Activated CD8-positive, alpha-beta memory T cell treated with anti-CD3 and anti-CD28 coated beads, Interleukin-2, amount 10 ng/mL, durations not matched to agents 7 days and 5 days (primary cell): ENCODE measurements at places on chromosomes 7 and 10.
A peak's percentile ranks its signal among the peaks of the same experiment; 100 is the strongest.

GRCh38 chr10:88526501-88527105, 56.5 kb downstream of the RNLS start:
- DNase-seq = no peak

DNA sequence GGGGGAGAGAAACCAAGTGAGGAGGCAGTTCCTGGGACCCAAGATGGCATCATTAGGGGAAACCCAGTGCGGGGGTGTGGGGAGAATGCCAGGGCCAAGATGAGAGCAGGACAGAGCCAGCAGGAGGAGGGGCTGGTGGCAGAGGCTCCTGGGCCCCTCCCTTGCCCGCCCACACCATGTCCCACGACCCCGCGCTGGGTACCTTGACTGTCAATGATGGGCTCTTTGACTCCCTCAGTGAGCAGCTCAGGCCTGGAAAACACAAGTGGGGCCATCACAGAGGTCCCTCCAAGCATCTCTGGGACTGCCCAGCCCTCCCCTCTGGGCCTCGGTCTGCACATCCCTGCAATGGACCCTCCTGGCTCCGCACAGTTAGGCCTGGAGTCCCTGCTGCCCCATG, 75.4 kb downstream of the RABGEF1 start:
- DNase-seq = no peak

- peak; percentile 47 for DNase-seq
These were observed 36.5 kb downstream of the XPNPEP1 start for GRCh38 chr10:109886781-109887140.

GRCh38 chr7:98464558-98464940, 63.7 kb upstream of the BAIAP2L1 start:
- no peak for DNase-seq

- no peak for DNase-seq
These were observed 20.8 kb upstream of the PRTFDC1 start for GRCh38 chr10:24973163-24973562.

DNA sequence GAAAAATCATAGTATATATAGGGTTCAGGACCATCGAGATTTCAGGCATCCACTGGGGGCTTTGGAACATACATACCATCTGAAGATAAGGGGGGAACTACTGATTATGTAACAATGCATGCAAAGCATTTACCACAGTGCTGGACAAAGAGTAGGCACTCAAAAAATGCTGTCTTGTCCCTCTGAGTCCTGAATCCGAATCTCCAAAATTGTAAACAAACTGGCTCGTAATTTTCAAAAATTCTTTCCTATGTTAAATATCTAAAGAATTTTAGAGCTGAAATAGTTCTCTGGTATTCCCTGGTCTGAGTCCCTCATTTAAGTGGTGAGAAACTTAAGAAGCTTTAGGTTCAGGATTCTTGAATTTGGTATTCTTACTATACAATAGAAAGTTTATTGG, 167.8 kb upstream of the ASAH2 start:
- no peak for DNase-seq

GRCh38 chr7:92843034-92843760, 6.8 kb upstream of the CDK6 start:
- DNase-seq = no peak

- DNase-seq = no peak
These were observed 1006.5 kb downstream of the KCNMA1 start for GRCh38 chr10:76631036-76631670.

GRCh38 chr7:102040569-102040968, 223.1 kb downstream of the CUX1 start:
- DNase-seq = no peak

DNA sequence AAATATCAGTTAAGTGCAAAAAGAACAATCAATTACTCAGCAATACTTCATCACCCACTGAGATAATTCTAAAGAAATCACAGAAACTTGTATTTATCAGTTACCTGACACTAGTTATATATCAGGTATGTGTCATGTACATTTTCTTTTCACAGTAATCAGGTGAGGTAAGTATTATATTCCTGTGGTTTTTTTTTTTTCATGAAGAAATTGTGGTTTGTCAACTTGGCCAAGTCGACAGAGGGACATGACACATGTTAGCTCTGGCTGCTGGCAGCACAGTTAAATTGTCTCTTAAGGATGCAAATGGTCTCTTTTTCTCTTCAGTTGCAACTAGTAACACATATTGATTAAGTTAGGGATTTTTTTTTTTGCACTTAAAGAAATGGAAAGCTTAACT, 13.7 kb upstream of the GPR141 start:
- DNase-seq = no peak

DNA sequence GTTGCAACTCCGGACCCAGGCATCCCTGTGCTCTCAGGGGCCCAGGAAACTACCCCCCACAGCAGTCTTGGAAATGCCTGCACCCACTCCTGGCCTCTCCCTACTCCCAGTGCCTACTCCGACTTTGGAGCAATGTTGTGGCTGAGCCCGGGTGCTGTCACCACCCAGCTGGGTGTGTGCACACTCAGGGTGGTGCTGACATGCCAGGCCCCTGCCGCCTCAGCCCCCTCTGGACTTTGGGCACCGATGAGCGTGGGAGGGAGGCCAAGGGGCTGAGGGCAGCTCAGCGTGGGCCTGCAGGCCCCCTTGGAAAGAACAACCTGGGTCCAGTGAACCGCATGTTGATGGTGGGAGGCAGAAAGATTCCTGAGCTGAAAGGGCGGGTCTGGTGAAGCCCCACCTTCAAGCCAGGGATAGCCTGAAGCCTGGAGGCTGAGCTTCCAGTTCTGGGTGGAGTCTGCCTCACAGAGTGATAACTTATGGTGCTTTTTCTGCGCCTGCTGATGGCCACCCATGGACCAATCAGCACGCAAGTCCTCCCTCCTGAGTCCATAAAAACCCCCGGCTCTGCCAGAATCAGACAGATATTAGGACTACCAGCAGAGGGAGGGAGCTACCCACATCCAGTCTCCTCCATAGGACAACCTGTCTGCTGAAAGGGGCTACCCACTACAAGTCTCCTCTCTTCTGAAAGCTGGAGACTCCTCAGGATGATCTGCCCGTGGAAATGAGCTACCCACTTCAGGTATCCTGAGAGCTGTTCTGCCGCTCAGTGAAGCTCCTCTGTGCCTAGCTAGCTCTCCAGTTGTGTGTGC, 380.4 kb upstream of the SORCS1 start:
- DNase-seq = no peak

DNA sequence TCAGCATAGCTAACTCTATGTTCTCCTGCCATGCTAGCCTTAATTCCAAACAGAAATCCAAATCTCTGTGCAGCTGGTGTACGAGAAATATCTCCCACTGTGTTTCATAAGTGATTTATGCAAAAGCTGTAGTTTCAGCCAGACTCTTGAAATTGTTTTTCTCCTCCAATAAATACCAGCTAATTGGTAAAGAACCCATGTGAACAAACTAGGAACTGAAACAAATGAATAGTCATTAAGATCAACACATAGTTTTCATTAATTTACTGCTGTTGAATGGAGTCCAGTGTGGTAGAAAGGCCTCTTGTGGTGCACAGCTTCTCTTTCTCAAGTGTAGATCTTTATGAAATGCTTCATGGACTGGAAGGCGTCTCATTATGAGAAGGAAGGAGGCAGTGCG, 18.4 kb downstream of the PPP1R17 start:
- no peak for DNase-seq

GRCh38 chr7:128837521-128837921, 7.3 kb downstream of the FLNC start:
- no peak for DNase-seq

- DNase-seq = no peak
These were observed 115.9 kb upstream of the DNAJB12 start for GRCh38 chr10:72470666-72471065.

GRCh38 chr7:99674995-99675742, 4.6 kb downstream of the CYP3A5 start:
- DNase-seq = no peak

DNA sequence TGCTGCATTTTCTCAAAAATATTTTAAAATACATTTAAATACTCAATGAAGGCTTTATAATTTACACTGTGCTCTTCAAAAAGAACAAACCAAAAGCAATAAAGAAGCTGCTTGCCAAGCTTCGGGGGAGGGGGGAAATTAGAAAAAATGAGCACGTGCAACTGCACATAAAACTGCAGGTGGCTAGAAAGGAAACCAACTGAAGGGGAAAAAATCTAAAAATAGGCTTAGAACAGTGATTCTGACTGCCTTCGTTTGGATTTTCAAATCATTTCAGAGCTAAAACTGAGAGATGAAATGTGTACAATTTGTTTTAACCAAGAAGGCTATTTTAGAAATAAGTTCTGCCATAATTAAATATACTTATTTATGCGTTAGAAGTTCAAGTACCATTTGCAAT, 61.4 kb downstream of the ABI1 start:
- DNase-seq = no peak

GRCh38 chr7:17697128-17697881, 243.0 kb downstream of the SNX13 start:
- DNase-seq = no peak

DNA sequence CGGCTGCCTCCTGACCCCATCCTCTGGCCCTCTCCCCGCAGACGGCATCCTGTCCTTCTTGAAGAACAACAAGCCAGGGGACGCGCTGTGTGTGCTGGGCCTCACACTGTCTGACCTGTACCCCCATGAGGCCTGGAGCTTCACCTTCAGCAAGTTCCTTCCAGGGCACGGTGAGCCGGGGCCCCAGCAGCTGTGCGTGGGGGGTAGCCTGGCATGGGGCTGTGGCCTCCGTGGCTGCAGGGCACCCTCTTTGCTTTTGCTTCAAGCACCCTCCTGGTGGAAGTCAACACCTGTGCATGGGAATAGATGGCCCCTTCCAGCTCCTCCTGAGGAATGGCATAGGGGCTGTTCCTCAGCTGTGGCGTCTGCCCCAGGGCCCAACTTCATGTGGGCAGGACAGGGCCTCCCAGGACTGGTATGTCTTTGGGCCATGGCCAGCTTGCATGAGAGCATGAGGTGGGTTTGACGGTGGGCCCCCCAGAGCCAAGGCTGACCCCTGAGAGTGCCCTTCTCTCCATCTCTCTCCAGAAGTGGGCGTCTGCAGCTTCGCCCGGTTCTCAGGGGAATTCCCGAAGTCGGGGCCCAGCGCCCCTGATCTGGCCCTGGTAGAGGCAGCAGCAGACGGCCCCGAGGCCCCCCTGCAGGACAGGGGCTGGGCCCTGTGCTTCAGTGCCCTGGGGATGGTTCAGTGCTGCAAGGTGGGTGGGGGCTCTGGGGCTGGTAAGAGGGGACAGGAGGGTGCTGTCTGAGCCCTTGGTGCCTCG, 20.7 kb downstream of the AMZ1 start:
- DNase-seq = no peak

DNA sequence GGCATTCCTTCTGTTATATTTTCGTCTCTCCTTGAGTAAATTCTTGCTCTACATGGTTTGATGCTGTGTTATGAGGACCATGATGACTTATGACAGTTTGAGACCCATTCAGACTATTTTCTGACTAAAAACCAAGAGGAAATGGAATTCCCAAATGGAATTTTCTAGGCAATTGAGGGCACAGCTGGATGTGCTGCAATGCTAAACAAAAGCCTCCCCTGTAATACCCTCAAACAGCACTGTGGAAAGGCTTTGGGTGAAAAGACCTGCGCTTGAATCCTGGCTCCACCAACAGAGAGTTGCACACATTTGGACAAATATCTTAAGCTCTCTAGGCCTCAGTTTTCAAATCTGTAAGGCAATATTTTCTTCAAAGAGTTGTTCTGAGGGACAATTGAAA, 129.1 kb downstream of the PRKG1 start:
- no peak for DNase-seq

DNA sequence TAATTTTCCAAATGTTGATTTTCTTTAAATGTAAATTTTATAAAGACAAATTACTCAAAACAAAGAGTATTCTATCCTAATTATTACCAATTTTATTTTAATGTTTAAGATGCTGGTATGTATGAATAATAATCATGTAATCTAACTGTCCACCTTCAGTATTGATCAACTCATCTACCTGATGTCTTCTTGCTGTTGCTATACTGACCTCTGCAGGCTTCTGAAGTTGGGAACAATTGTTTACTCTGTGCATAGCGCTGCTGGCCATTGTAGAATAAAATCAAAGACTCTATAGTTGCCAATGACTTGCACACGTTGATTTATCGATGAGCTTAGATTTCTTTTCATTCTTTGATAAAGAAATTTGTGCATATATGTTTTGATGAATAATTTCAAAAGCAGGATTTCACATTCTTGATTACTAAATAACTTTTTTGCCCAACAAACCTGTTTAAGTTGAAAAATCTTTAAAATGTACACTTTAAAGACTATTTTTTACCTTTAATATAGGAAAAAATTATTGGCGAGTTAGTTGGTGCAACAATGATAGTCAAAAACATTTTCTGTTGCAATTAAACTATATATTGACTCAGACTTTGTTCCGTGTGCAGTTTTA, 282.3 kb downstream of the TFEC start:
- no peak for DNase-seq

- DNase-seq = no peak
These were observed 12.6 kb upstream of the OR6B1 start for GRCh38 chr7:143987513-143987912.

GRCh38 chr10:110772454-110773025, 99.2 kb upstream of the PDCD4 start:
- no peak for DNase-seq

- no peak for DNase-seq
These were observed 11.0 kb downstream of the PYROXD2 start for GRCh38 chr10:98403812-98404504.

GRCh38 chr10:110764793-110765512, 106.8 kb upstream of the PDCD4 start:
- DNase-seq = no peak

DNA sequence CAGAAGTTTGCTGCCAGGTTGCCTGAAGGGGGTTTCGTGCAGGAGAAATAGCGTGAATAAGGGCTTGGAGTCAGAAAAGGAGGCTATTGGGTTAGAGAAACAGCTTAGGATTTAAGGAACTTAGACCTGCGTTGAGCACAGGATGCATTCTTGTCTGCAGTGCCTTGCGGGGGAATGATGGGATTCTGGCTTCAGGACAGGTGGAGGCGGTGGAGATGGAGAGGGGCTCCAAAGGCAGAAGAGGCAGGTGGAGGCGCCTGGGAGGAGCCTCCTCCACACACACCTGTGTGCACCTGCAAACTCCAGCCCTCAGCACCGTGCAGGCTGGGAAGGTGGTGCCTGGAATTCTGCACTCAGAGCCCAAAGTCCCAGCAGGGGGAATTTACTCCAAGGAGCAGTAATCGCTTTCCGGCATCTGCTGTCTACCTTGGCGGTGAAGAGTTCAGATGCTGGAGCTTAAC, 1.8 kb downstream of the CLIP2 start:
- no peak for DNase-seq

DNA sequence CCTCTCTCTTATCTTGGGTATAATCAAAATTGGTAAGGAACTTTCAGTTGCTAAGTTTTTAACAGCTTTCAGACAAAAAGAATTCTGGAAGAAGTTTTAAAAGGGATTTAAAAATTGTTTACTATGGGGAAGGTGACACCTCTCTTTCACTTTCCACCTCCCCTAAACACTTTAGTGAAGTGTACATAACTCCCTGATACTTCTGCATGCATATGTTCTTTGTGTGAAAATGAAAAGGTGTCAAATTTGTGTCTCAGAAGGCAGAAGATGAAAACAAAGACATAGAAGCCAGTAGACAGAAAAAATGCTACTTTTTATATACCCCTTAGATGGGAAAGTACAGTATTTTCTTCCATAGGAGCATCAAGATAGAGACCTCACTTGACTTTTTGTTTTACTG, 117.8 kb downstream of the TMEM26 start:
- DNase-seq = no peak
